Activated T-cell treated with anti-CD3 and anti-CD28 coated beads, Interleukin-2, amount 50 U/mL, for 1 hour (primary cell): ENCODE measurements at places on chromosomes 2 and 18.

- no peak for DNase-seq
Measured at GRCh38 chr2:2779727-2780126, 448.7 kb upstream of the MYT1L start.

- no peak for DNase-seq
Measured at GRCh38 chr2:177852389-177852788, 220.2 kb downstream of the PDE11A start.

GRCh38 chr2:236852100-236852976 lies 233.4 kb upstream of the COPS8 start:
- no peak for DNase-seq

GRCh38 chr18:55124078-55124763 lies 165.0 kb upstream of the CCDC68 start:
- DNase-seq: no peak

- no peak for DNase-seq
Measured at GRCh38 chr2:153291718-153292117, 186.8 kb downstream of the RPRM start.

DNA sequence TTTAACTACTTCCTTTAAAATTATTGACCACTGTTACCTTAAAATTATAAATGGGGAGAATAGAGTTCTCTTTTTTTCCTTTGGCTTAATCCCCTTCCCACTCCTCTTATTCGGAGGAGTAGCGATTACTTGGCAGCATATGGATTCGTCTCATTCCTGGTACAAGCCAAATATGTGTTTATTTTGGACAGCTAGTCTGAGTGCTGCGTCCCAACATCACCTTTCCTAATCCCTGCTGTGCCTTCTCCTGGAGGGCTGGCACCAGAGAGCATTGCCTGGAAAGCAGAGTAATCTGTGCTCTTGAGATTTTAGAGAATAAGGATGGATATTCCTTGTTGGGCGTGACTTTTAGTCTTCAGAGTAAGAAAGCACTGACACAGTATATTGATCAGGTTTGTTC lies 185.6 kb downstream of the AGAP1 start:
- no peak for DNase-seq

DNA sequence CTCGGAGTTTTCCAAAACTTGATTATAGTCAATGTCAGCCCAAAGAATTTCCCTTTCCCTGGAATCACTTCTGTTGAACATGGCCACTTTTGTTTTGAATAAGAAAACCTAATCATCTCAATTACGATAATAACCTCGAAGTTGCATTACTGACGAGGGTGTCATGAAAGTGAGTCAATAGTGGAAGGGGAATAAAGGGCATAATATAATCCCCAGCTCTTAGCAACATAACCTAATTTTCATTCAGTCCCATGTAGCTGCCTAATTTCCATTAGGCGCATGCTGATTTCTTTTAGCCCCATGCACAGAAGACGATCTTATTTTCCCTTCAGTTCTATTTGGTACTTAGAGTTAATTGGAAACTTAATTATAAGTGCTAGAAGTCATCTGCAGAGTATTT lies 51.1 kb upstream of the RAPH1 start:
- no peak for DNase-seq

GRCh38 chr2:221943076-221943810 lies 355.6 kb downstream of the PAX3 start:
- DNase-seq: no peak

DNA sequence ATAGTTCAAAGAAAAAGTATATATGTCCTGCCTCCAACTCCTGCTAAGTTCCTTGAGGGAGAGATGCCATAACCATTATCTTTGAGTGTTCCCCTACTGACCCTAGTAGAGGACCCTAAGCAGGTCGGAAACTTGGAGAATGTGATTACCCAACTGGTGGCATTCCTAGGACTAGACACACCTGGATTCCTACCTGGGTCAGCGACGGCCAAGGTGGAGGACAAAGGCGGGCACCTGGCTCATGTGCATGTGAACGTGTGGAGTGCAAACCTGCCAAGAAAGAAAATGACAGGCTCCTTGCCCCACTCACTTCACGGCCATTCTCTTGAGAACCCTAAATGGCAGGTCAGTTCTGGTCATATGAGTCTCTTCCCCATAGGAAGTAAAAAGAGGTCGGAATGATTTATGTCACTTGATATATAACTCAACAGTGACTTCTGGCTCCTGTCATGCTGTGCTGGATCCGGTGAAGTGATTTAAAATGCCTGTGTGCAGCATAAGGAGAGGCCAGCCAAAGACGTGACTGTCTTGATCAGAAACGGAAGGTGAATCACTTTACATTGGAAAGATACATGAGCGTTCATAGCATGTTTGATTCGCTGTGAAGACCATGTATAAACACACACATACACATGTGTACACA lies 371.6 kb downstream of the EIPR1 start:
- DNase-seq: no peak

DNA sequence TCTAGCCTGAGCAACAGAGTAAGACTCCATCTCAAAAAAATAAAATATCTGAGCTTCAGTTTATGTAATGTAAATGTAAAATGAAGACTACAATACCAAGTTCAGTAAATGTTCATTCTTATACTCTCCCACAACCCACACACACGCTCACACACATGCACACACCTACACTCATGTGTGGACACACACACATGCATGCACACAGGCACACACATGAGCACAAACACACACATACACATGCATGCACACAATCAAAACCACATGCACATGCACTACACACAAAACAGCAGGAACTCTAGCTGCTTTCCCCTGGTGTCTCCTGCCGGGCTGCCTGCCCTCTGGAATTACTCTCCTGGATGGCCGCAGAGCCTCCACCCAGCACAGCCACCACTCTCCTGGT lies 90.6 kb downstream of the GFPT1 start:
- DNase-seq: no peak

GRCh38 chr18:60485201-60485600 lies 112.6 kb upstream of the MC4R start:
- DNase-seq: no peak

DNA sequence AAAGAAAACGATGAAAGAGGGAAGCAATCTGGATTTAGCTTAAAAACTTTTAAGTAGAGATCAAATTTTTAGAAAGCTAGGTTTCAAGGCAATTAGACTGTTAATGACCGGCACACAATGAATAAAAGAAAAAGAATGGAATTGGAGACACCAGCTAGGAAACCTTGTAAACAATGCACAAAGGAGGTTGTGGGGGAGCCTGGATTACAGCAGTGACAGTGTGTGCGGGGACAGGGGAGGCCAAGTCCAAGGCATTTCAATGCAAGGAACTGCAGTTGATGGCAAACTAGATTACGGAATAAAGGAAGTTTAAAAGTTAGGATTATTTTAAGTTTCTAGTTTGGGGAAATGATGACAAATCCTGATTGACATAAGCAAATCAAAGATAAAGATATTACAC lies 74.5 kb downstream of the DTNB start:
- DNase-seq: no peak

DNA sequence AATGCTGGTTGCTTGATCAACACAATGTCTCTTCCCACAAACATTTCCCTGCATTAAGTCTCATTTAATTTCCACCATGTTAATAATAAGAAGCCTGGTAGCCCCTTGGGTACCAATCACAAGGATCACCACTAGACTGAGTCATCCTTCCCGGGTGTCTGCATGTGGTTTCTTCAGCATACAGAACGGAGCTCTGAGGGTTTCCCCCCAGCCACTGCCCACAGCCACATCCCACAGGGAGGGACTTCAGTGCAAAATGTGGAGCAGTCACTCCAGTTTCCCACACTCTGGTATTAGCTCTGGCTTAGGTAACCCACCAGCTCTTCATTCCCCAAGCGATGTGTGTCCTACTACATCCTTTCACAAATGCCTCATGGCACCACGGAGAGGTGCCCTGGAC lies 42.7 kb upstream of the POLE4 start:
- DNase-seq: no peak

GRCh38 chr18:57733861-57734260 lies 69.3 kb downstream of the ATP8B1 start:
- no peak for DNase-seq
